ENCODE measurements at places on chromosomes 11 and 22.

- DNase-seq, result no peak
These were observed 31.9 kb downstream of the RRP8 start for GRCh38 chr11:6571434-6572008.

GRCh38 chr11:124801636-124802312 lies 1.6 kb upstream of the MSANTD2 start:
- DNase-seq, result no peak

- DNase-seq, result no peak
These were observed 75.5 kb upstream of the CD44 start for GRCh38 chr11:35063488-35063931.

- DNase-seq, result no peak
These were observed 994 bp downstream of the PPP6R3 start for GRCh38 chr11:68461575-68461917.
